HT1080 (cell line): ENCODE measurements at places on chromosomes 7 and 10. TPM values are rescaled to one million over a fixed set of nuclear protein-coding genes. Genes with fewer than 3 reads are reported as not detected.

HKDC1 gene
- 0.30 and 1.7 TPM in 2 replicates for total RNA-seq

OSBPL3 gene
- 20.9 and 30.7 TPM in 2 replicates for total RNA-seq

SAMD9 gene
- total RNA-seq, result 5.3 and 6.4 TPM in 2 replicates

PODXL gene
- 111 and 131 TPM in 2 replicates for total RNA-seq

GRID2IP gene
- not detected in 2 replicates for total RNA-seq

TRIL gene
- total RNA-seq, result not detected in 2 replicates

MAGI2 gene
- total RNA-seq, result 0.39 and 0.84 TPM in 2 replicates
